ENCODE measurements at places on chromosomes 16 and 17.

- no peak for DNase-seq
Measured at GRCh38 chr17:38352245-38353085, 821 bp downstream of the SOCS7 start.

GRCh38 chr16:78434401-78434800 is 334.9 kb downstream of the WWOX start:
- DNase-seq = no peak

DNA sequence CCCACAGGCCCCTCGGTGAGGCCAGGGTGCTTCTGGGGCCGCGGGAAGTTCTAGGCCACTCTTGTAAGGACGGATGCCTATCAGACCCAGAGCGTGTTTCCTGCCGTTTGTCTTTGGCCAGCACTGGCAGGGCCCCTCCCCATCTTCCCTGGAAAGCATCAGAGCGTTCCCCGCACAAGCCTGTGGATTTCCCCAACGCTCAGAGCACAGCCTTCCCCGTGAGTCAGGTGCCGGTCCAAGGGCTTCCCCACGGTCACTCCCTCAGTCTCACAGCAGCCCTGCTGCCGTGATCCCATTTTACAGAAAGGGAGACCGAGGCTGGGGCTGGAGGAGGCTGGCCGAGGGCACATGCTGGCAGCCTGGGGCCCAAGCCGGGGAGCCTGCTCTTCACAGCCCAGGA is 33.7 kb downstream of the CRISPLD2 start:
- DNase-seq = no peak

- DNase-seq = no peak
Measured at GRCh38 chr17:56699186-56699894, 105.8 kb downstream of the NOG start.

DNA sequence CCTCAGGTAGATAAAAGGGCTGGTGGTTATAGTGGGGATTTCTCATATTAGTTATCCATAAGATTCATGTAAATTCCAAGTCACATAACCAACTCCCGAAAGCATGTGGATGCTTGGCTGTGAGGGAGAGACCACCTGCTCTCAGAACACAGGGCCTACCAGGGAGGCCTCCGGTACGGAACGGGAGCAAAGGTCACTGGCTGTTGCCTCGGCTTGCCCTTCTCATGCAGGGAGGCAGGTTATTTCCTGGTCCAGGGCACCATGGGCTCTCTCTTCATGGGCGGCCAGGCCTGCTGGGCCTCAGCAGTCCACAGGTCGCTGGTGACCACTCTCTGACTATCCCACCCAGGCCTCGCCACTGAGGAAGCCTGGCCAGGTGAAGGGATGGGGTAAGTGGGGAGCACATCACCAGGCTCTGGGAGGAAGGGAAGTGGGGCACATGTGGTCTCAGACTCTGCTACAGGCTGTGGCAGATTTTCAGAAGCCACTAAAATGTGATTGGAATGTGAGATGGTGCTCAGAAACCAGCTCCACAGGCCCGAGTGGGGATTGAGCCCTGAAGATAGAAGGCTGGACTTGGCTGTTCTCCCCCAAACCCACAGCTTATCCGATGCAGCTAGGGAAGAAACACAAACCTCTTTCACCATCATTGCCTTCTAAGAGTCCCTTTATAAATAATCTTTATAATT is 45.4 kb downstream of the HNF1B start:
- no peak for DNase-seq

DNA sequence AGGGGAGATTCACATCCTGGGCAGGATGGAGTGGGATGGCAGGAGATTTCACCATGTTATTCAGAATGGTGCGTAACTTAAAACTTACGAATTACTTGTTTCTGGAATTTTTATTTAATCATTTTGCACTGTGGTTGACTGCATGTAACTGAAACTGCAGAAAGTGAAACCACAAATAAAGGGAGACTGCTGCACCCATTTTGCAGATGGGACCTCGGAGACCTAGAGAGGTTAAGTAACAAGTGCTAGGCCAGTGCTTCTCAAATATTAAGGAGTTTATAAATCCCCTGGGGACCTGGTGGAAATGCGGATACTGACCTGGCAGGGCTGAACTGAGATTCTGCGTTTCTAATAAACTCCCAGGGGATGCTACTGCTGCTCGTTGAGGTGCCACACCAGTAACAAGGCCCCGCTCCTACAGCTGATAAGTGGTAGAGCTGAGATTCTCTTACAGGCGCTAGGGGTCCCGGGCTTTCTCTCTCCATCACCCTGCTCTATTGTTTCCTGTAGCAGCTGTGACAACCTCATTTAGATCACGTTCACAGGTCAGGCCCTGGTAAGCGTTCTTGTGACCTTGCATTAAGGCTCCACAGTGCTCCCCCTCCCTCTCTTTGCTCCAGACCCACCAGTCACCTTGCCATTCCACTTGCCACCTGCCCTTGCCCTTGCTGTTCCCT is 167.1 kb upstream of the CDH13 start:
- no peak for DNase-seq

GRCh38 chr17:77392376-77393273 is 251.9 kb downstream of the SEC14L1 start:
- DNase-seq = no peak

DNA sequence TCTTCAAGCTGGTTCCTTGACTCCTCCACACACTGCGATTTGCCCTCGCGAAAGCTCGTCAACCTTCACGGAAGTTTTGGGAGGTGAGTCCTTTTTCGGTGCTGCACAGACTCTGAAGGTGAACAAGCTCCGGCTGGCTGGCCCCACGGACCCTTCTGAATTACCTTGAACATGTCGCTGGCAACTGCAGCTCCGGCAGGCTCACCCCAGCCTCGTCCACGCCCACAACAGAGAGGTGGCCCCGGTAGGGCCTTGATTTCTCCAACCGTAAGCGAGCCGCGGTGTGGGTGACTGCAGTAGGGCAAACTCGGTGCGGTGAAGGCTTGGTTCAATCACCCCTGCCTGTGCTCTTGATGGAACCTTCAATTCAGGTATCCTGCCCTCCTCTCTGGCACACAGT is 1020.7 kb upstream of the GOT2 start:
- DNase-seq = no peak

DNA sequence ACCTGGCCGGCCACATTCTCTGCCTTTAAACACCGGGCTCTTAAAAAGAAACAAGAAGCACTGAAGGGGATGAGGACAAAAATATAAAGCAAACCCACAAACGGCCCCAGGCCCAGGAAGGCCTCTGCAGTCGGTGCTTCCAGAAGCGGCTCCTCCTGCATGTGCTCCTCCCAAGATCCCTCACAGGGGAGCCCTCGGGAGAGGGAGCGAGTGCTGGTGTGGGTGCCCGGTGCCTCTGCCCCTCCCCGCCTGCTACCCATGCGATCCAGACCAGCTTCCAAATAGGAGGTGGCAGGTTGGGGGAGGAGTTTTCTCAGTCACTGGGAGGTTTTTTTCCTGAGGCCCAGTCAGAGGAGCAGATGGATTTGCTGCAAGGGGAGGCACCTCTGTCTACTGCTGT is 15.8 kb downstream of the KDM8 start:
- no peak for DNase-seq

DNA sequence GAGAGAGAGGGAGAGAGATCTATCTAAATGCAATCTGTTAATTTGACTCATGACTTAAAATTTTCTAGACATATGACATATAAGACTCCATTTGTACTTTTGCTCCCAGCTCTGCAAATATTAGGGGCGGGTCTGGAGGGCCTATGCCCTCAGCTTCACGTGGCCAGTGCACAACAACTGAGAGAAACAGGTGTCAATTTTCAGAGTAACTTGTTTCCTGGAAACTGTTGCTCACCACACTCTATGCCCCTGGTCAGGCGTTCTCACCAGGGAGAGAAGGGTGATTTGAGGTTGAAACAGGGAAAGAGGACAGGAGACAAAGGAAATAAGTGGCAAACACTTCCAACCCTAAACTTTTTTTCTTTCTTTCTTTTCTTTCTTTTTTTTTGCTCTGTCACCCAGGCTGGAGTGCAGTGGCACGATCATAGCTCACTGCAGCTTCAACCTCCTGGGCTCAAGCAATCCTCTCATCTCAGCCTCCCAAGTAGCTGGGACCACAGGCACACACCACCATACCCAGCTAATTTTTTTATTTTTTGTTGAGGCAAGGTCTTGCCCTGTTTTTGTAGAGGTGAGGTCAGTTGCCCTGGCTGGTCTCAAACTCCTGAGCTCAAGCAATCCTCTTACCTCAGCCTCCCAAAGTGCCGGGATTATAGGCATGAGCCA is 270.0 kb downstream of the SLC39A11 start:
- DNase-seq = no peak

GRCh38 chr17:1588821-1589585 is 26.4 kb upstream of the PITPNA start:
- no peak for DNase-seq

GRCh38 chr16:30829130-30830071 is 42.4 kb upstream of the ZNF629 start:
- no peak for DNase-seq

GRCh38 chr17:82816358-82816757 is 23.5 kb downstream of the ZNF750 start:
- DNase-seq = no peak

- DNase-seq = no peak
Measured at GRCh38 chr17:18964018-18964351, 12.0 kb downstream of the SLC5A10 start.

DNA sequence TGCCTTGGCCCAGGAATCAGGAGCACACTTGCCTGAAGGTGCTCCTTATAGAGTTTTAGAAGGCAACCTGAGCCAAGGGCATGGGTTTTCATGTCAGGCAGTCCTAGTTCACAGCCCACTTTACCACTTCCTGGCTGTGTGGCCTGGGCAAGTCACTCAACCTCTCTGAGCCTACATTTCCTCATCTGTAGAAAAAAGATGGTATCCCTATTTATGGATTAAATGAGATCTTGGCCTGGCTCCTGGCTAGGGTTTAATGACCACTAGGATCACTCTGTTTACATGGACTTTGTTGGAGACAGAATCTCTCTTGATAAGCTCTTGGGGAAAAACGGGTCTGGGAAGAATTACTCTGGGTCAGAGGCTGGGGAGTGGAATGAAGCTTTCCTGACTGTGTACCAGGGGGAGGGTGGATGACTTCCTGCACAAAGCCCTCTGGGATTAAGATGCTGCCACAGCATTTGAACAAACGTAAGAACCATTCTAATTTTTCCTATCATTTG is 2.3 kb downstream of the MT2A start:
- no peak for DNase-seq

GRCh38 chr17:34378664-34379101 is 15.7 kb upstream of the CCL1 start:
- no peak for DNase-seq

DNA sequence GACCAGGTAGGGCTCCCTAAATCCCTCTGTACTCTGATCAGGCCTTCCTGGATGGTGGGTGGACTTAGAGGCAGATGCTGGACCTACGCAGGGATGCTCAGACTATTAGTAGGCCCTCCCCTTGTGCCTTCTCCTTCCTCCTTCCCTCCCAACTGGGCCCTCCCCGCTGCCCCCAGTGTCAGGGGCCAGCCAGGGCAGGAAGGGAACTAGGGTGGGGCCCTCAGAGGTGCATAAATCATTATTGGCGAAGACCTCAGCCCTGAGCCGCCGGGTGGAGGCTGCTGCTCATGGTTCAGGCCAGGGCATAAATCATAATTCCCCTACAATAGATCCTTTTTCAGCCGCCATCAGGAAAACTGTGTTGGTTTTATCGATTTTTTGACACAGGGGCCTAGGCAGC is 81.4 kb downstream of the MRM1 start:
- DNase-seq = no peak

DNA sequence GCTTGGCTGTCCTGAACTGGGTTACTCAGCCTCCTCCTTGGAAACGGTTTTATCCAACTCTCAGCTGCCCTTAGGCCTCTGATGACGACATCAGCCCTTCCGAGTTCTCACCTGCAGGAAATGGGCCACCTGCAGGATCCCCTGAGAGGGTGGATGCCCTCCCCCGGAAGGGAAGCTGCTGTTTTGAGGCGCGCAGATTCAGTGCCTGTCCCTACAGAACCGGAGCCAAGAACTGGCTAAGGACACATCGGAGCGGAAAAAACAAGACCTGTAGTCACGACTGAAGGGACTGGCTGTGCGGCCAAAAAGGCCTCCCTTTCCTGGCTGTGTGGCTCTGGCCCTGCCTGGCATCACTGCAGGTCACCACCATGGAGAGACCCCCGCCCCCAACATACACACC is 11.7 kb upstream of the C16orf95 start:
- DNase-seq = no peak

DNA sequence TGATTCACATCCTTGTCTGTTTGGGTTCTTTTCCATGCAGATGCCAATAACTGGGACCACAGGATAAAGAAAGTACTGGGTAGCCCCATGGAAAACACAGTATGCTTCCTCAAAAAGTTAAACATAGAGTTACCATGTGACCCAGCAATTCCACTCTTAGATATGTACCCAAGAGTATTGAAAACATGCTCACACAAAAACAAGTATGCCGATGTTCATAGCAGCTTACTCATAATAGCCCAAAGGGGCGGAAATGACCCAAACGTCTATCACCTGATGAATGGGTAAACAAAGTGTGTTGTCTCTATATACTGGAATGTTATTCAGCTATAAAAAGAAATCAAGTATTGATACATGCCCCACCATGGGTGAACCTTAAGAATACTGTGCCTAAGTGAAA is 55.4 kb downstream of the CYB5B start:
- DNase-seq = no peak

- DNase-seq = no peak
Measured at GRCh38 chr17:38559880-38560230, 45.9 kb downstream of the SRCIN1 start.

- DNase-seq = no peak
Measured at GRCh38 chr17:40958086-40958953, 8.4 kb downstream of the KRT39 start.

DNA sequence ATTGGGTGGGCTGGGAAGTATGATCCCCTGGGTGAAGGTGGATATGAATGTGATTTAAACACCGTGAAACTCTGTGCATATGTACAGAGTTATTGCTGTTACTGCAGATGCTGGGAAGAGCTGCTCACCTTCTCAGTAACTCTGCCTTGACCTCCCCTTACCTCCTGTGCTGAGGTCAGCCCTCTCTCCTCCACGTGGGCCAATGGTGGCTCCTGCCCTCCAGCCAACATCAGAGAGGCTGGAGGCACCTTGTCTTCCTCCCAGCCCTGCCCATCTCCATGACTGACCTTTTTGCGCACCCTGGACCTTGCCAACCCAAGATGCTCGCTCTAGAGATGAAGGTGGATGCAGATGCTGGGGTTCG is 387 bp upstream of the ASB16 start:
- DNase-seq = no peak

- no peak for DNase-seq
Measured at GRCh38 chr17:13001991-13002615, 15.7 kb downstream of the ELAC2 start.

- DNase-seq = no peak
Measured at GRCh38 chr17:83119987-83120864, 40.8 kb downstream of the METRNL start.

DNA sequence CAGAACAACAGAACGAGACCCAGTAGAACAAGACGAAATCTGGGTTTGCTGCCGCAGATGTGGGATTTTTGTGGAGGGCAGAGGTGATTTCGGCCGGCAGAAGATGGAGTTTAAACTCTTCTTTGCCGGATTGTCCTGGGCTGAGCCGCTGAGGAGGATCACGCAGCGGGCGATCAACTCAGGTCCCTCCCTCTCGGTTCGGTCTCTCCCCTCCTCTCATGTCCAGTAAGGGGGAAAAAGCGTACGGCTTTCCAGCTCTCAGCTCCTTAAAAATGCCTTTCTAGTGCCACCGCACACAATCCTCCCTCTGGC is 2.5 kb downstream of the PHF12 start:
- no peak for DNase-seq

- DNase-seq = no peak
Measured at GRCh38 chr17:62760945-62761267, 47.2 kb downstream of the MARCHF10 start.
